ENCODE measurements at places on chromosomes 3 and 15.

DNA sequence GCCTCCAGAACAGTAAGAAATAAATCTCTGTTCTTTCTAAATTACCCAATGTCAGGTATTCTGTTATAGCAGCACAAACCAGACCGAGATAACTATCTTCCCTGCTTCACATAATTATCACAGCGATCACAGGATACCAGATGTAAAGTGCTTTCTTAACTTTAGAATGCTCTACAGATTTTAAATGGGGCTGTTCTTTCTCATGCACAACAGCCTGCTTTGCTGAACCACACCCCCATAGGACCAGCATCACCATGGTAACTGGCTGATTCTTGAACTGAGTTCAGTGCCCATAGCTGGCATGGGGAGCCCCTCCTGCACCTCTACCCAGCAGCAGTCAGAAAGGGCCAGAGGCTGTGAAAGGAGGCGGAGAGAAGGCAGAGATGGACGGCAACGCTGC is 7.8 kb downstream of the CD80 start:
- DNase-seq, result no peak

GRCh38 chr3:3636815-3637214 is 162.4 kb upstream of the LRRN1 start:
- no peak for DNase-seq

GRCh38 chr15:60264088-60264487 is 133.7 kb downstream of the ANXA2 start:
- DNase-seq, result no peak

DNA sequence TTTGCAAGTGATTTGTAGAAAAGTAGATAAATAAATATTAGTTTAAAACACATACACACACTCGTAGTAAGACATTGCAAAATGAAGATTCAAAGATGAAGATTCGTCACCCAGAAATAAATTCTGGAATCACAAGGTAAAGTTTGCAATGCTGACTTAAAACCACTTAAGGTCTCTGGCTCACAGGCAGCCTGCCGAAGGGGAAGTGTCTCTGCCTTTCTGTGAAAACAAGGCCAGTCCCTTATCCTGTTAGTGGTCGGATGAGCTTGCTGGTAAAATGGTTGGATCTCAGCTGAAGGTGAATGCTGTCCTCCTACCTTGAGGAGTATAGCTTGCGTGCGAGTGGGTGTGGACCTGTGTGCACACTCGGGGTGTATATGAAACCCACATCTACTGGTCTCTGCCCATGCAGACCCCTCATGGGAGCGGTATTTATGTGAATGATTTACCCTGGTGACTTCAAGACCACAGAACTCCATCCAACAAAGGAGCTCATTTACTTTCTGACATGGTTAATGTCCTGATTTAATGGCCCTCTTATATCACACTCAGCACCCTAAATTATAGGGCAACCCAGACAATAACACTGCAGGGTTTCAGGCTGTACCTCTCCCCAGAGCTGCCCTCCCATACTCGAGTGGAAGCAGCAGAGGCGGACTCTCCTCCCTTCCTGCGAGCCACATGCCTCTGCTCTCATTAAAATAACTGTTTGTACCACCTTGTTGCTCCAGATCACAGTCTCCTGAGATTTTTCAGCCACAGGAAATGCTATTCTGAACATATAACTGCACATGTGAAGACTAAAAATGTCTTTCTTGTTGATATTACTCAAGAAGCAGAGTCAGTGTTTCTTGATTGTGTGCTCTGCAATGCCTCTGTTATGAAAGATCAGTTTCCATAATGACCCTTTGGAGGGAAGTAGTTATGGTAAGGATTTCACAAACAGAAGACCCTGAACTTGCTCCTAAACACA is 45.9 kb upstream of the ALDH1A3 start:
- DNase-seq, result peak; percentile 76

- DNase-seq, result no peak
These were observed 40.9 kb upstream of the RPL35A start for GRCh38 chr3:197908957-197909701.

GRCh38 chr15:38266247-38266986 is 13.8 kb downstream of the SPRED1 start:
- no peak for DNase-seq

DNA sequence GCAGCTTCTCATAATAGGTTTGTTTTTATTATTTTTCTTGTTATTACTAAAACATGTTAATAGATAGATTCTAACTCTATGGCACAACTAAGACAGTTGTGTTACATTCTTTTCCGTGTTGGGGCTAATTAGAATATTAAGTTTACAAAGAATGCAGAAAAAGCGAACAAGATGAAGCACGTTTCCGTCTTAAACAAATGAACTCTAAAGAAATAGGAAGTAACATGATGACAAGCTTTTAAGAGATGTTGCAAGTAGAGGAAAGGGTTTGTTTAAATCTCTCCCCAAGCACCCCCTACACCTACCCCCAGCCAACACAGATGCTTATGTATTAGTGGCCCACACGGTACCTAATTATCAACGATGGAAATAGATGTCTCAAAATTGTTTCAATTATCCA is 207.1 kb downstream of the TP63 start:
- DNase-seq, result peak; percentile 6

- peak; percentile 70 for DNase-seq
These were observed 90.2 kb upstream of the LMOD3 start for GRCh38 chr3:69212411-69213160.

DNA sequence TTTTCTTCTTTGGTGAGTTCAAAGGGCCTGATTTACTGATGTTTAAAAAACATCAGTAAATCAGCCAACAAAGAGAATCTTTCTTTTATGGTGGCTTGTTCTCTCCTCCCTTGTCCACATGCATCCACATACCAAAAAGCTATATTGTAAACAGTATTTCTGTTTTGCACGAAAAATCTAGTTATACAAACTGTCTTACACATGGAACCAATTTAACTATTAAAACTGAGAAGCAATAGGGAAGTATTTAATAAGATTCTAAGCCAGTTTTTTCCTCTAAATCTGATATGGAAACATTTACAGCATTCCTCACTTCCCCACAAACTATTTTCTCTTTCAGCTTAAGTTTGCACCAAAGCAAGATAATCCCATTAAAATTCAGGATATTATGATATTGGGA is 110.8 kb upstream of the ICE2 start:
- no peak for DNase-seq

DNA sequence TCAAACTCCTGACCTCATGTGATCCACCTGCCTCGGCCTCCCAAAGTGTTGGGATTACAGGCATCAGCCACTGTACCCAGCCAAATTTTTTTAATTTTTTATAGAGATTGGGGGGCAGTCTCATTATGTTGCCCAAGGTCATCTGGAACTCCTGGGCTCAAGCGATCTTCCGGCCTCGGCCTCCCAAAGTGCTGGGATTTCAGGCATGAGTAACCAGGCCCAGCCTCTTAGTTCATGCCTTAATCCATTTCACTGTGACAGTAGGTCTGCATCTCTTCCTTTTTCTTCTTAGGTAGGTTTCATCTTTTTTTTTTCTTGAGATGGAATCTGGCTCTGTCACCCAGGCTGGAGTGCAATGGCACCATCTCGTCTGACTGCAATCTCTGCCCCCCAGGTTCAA is 37.3 kb upstream of the PPP4R2 start:
- no peak for DNase-seq

DNA sequence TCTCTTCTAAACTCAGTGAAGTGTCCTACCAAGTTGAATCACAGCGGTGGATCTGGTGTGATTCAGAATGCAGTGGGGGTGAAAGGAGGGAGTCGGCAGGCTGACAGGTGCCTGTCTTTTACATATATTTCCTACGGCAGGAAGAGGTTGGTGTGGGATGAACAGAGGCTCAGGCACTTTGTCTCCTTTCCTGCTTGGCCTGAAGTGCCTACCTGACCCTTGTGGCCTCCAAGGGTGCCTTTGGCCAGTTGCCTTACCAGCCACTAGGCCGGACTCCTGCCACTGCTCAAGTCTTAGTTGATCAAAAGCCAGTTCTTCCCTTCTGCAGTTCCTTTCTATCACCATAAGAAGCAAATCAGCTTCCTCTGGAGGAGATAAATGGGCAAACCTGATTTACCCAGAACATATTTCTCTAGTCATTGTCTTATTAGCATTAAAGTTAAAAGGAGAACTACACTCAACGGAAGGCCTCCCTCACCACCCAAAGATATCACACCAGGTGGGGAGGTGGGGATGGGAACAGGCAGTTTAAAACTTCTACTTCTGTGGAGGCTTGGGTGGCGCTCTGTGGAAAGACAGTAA is 52.1 kb downstream of the CRTC3 start:
- DNase-seq, result no peak

DNA sequence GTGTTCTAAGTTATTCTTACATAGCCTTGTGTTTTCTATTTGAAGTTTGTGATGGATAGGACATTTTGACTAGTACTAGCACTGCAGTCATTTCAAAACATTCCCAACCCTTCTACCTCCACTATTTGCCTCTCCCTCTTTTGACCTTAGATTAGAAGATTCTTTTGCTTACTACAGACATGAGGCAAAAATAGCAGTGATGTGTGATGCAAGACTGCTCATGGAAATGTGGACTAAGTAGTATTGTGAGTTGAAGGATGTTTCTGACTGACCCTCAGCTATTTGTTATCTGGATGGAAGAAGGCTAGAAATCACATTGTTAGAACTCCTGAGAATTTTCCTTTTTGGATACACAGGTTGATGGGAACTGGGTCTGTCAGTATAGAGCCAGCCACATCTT is 45.9 kb downstream of the ATP2C1 start:
- no peak for DNase-seq

DNA sequence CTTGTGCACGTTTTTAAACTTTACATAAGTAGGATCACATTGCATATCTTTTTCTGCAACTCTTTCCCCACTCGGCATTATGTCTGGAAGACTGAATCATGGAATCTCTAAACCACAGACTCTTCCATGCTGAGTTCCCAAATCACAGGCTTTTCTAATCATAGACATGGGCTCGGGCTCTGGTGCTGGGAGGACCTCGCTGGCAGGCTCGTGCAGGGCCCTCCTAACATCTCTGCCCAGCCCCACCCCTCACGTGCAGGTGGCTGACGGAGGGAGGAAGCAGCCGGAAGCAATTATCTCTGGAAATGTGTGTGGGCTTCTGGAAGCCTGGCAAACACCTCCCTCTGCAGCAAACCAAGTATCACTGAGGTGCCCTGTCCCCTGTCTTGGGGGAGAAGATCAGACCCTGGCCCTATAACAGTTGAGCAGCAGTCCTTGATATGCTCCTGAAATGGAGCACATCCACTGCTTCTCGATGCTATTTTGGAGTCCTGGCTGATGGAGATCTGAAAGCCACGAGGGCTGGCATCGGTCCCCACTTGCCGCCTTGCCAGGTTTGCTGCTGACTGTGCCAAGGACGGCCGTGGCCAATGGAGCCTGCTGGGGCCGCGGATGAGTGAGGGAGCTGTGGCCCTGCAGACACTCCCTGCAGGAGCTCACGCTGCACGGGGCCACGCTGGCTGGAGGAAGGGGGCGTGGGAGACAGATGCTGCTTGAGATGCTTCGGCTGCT is 4.4 kb upstream of the IQSEC1 start:
- DNase-seq, result no peak

- no peak for DNase-seq
These were observed 57.1 kb downstream of the SHQ1 start for GRCh38 chr3:72791161-72791560.

All from suppressor macrophage (primary cell).